ENCODE measurements at places on chromosomes 16 and 17.

- no peak for DNase-seq
These were observed 37.6 kb upstream of the CNEP1R1 start for GRCh38 chr16:49987381-49987780.

GRCh38 chr16:16871196-16871595, 492.3 kb downstream of the NPIPA7 start:
- no peak for DNase-seq

GRCh38 chr17:76843703-76844484, 24.3 kb upstream of the MGAT5B start:
- DNase-seq, result no peak

DNA sequence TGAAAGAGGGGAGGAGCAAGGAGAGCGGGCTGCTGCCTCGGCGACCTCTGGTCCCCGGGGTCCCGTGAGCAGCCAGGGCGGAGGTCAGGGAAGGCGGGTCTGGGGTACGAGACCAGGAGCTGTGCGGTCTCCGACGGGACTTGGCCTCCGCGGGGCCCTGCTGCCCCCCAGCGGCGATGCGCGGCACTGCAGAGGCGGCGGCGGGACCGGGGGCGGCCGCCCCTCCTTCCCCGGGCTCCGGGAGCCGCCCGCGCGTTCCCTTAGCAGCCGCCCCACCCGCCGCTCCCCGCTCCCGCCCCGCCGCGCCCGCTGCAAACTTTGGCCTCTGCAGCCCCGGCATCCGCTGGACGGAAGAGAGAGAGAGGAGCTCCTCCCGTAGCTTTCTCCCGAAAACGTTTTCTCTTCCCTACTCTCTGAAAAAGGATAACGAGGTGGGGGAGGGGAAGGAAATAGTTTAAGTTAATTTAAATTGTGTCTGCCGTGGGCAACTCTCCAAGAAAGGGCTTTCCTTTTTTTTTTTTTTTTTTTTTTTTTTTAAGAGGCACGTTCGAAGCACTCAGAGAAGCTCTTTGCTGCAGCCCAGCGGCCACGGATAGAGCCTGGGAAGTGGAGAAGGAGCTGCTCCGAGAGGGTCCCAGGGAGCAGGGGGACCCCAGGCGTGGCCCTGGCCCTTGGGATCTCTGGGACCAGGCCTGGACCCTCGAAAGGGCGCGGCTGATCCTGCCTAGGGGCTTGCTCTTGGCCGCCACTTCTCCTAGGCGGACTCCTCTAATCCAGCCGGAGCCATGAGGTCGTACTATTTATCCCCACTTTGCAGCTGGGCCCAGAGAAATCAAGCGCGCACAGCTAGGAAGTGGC, 43.2 kb downstream of the C16orf82 start:
- DNase-seq, result peak; percentile 80

- peak; percentile 33 for DNase-seq
These were observed 26.9 kb downstream of the RGS9 start for GRCh38 chr17:65163990-65164495.

DNA sequence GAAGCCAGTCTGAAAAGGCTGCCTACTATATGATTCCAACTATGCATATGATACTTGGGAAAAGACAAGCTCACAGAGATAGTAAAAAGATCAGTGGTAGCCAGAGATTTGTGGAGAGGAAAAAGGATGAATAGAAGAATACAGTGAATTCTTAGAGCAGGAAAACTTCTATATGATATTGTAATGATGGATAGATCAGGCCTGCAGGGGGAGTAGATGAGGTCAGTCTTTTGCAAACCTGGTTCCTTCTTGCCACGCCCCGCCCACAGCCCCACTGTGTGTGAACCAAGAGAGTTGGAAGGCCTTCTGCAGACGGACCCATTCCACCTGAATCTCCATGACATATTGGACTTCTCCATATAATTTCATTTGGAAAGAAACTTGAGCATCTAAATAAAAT, 761 bp upstream of the CCL8 start:
- DNase-seq, result no peak

GRCh38 chr17:19401321-19402010, 9.6 kb upstream of the RNF112 start:
- no peak for DNase-seq

Data from B cell (primary cell).